ENCODE measurements at places on chromosomes 4 and X. TPM values are rescaled to one million over a fixed set of nuclear protein-coding genes. Genes with fewer than 3 reads are reported as not detected.

The TMPRSS11E gene
- total RNA-seq, result not detected

GRCh38 chrX:52988985-52989917 is 30.9 kb upstream of the FAM156A start:
- no peak for DNase-seq

DNA sequence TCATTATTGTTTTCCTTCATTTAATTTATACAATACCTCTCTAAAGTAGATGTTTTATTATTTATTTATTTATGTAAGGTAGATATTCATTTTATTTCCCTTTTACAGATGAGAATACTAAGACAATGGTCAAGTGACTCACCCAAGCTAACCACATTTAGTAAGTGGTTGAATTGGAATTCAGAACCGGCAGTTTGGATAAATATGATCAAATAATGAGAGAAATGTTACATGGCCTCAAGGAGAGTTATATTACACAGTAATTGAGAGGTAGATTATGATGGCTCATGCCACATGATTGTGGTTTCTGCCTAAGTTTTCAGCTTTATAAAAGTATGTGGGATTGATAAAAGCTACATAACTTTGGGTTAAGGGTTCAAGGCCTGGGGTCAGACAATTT is 239.4 kb upstream of the BOD1L1 start:
- DNase-seq, result no peak

- DNase-seq, result no peak
Observed at GRCh38 chrX:23838953-23839352, 56.0 kb downstream of the SAT1 start.

DNA sequence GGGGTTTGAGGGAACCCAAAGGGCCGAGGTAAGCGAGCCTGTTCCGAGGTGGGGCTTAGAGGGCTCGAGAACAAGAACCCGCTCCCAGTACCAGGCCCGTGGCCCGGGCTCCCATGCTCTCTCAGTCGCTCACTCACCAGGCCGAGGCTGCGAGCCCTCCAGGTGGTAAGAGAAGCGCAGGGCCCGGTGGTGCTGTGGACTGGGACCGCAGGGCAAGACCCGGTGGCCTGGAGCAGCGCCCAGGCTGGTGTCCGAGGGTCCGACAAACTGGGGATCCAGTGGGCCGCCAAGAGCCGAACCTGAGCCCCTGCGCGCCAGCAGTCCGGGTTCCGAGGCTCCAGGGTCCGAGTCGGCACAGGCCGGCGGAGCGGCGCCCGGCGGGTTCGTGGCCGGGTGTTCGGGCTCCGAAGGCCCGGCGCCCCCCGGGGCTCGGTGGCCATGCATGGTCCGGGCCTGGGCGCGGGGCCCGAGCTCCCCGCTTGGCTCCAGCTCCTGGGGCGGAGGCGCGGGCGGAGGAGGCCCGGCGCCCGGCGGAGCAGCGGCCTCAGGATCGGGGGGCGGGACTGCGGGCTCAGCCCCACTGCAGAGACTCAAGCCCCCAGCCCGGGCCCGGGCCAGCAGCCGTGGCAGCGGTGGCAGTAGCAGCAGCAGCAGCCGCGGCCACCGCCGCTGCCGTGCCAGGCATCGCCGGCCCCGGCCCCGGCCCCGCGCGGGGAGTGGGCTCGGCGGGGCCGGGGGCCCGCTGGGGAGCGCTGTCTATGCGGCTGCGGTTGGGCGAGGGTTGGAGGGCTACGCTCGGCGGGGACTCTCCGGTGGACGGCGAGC is 833 bp downstream of the FGD1 start:
- DNase-seq, result peak; percentile 33

- DNase-seq, result no peak
Observed at GRCh38 chrX:30597216-30598012, 19.8 kb upstream of the TASL start.

Measured in uterus (tissue), 4 donors.